ENCODE measurements at places on chromosomes 2 and 18. TPM values are rescaled to one million over a fixed set of nuclear protein-coding genes. Genes with fewer than 3 reads are reported as not detected.
A peak's percentile ranks its signal among the peaks of the same experiment; 100 is the strongest.

Gene PER2
- 13.5 TPM for total RNA-seq

Gene B3GNT7
- total RNA-seq = 0.29 TPM

Gene CYP1B1
- total RNA-seq = 53.1 TPM

Gene STEAP3
- 47.4 TPM for total RNA-seq

Gene CCBE1
- 0.06 TPM for total RNA-seq

Gene PIGN
- 9.5 TPM for total RNA-seq

Gene MREG
- total RNA-seq = 0.25 TPM

- peaks cover 14% of the 10 kb centered on the region for H3K4me1 ChIP-seq
- H3K27me3 ChIP-seq = no peaks in the 10 kb centered on the region
- no peaks in the 10 kb centered on the region for H3K36me3 ChIP-seq
- DNase-seq = no peak
- H3K27ac ChIP-seq = no peak overlapping the region
- no peak overlapping the region for H3K4me3 ChIP-seq
Observed at GRCh38 chr18:8562070-8562469, 47.2 kb upstream of the RAB12 start.

DNA sequence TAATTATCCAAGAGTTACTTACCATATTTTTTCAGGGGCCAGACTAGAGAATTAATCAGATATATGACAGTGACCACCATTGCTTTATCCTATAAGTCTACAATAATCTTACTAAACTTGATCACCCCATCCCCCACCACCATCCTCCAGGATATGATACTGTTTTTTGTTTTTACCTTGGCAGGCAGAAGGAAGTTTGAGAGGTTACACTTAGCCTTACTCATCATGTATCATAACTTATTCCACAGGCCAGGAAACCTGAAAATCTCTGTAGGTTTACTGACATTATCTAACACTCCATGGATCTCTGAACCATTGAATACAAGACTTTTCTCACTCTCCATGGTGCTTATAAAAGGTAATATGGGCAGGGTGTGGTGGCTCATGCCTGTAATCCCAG is 602.7 kb downstream of the KCNJ3 start:
- no peak overlapping the region for H3K27ac ChIP-seq
- H3K27me3 ChIP-seq = no peaks in the 10 kb centered on the region
- DNase-seq = no peak
- no peaks in the 10 kb centered on the region for H3K36me3 ChIP-seq
- no peaks in the 10 kb centered on the region for H3K4me1 ChIP-seq

DNA sequence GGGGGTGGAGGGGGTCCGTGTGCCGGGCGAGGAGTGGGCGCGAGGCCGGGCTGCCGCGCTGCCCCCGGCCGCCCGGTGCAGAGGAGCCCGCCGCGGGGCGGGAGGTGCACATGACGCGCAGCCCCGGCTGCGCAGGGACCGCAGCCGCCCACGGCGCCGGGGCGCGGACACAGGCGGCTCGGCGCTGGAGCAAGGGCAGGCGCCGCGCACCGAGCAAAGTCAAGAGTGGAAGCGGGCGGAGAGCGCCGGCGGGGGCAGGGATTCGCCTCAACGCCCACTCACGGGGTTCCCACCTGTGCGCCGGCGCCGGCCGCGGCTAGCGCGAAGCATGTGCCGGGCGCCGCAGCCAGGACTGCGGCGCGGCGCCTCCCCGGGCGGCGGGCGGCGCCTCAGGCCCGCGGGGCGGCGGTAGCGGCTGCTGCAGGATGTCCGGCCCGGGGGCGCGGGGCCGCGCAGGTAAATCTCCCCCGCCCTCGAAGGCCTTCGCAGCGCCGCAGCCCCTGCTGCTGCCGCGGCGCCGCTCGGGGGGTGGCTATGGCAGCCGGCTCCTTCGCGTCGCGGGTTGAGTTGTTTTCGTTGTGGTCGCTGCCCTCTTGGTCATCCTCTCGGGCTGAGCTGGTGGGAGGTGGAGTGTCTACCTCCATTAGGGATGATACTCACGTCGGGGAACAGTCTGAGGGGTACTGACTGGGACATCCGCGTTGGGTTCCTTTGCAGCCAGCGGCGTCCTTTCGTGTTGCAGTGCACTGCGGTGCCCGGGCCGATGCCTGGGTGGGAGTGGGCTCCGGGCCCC is 216.3 kb upstream of the DTNA start:
- H3K4me1 ChIP-seq = peaks cover 23% of the 10 kb centered on the region
- no peaks in the 10 kb centered on the region for H3K27me3 ChIP-seq
- peak overlapping the region; percentile 92 for H3K27ac ChIP-seq
- H3K4me3 ChIP-seq = peak overlapping the region; percentile 85

DNA sequence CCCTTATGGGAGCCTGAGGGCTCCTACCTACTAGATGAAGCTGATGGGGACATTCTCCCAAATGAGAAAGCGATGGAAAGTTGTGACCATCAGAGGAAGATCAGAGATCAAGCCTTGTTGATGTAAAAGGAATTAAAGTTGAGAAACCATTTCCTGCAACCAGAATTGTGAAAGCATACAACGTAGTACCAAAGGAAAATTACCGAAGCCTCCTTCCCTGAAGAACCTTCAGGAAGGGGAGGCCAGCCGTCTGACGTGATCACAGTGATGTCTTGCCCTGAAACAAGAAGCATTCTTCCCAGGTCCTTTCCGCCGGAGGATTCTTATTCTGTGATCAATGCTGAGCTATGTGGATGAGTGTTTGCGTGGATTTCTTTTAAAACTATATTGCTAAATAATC is 211.6 kb upstream of the TNP1 start:
- DNase-seq = no peak
- H3K4me1 ChIP-seq = peaks cover 15% of the 10 kb centered on the region
- H3K36me3 ChIP-seq = no peaks in the 10 kb centered on the region
- H3K27me3 ChIP-seq = no peaks in the 10 kb centered on the region
- no peak overlapping the region for H3K27ac ChIP-seq

- no peak overlapping the region for H3K4me3 ChIP-seq
- no peak overlapping the region for H3K27ac ChIP-seq
- H3K27me3 ChIP-seq = no peaks in the 10 kb centered on the region
- no peak for DNase-seq
- peaks cover 9% of the 10 kb centered on the region for H3K4me1 ChIP-seq
Observed at GRCh38 chr2:23698116-23698693, 228.7 kb downstream of the ATAD2B start.

GRCh38 chr2:102663381-102663780 is 44.0 kb downstream of the SLC9A2 start:
- no peaks in the 10 kb centered on the region for H3K36me3 ChIP-seq
- no peaks in the 10 kb centered on the region for H3K27me3 ChIP-seq
- no peak for DNase-seq
- peak overlapping the region; percentile 51 for H3K27ac ChIP-seq
- no peak overlapping the region for H3K4me3 ChIP-seq

GRCh38 chr2:130825231-130825965 is 11.3 kb upstream of the ARHGEF4 start:
- H3K4me3 ChIP-seq = no peak overlapping the region
- H3K27ac ChIP-seq = no peak overlapping the region
- H3K36me3 ChIP-seq = no peaks in the 10 kb centered on the region
- DNase-seq = no peak

DNA sequence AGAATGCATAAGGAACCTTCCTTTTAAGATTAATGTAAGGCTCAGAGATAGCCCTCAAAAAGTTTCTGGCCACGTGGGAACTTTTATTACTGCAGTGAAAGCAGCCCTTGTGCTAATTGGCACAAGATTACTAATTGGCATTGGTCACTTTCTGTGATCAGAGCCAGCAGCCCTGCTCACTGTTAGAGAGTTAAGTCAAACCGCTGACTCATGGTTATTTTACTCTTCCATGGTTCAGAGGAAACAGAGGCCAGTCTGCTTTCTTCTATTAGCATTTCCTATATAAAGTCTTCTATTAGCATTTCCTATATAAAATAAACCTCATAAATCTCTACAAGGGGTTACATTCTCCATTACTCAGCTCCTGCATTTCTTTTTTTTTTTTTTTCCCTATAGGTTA is 1.5 kb upstream of the SLC35G4 start:
- H3K27me3 ChIP-seq = no peaks in the 10 kb centered on the region
- no peaks in the 10 kb centered on the region for H3K36me3 ChIP-seq
- H3K4me3 ChIP-seq = no peak overlapping the region
- H3K27ac ChIP-seq = no peak overlapping the region

DNA sequence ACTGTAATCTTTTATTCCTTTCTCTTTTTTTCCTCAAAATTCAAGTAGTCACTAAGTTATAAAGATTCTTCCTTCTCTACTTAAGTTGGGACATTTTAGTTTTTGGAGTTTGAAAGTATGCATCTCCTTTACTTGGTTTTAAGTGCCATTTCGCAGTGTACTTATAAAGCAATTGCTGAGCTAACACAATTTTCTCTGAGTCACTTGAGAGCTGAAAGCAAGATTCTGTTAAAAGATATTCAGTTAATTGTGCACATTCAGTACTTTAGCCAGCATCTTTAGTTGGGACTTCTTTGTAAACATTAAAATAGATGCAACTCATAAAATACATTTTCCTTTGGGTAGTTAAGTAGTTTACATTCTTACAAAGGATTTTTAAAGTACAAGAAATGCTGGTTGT is 136.0 kb downstream of the GFPT1 start:
- no peaks in the 10 kb centered on the region for H3K36me3 ChIP-seq
- no peak overlapping the region for H3K4me3 ChIP-seq
- H3K27ac ChIP-seq = no peak overlapping the region
- H3K27me3 ChIP-seq = no peaks in the 10 kb centered on the region
- peaks cover 6% of the 10 kb centered on the region for H3K4me1 ChIP-seq

DNA sequence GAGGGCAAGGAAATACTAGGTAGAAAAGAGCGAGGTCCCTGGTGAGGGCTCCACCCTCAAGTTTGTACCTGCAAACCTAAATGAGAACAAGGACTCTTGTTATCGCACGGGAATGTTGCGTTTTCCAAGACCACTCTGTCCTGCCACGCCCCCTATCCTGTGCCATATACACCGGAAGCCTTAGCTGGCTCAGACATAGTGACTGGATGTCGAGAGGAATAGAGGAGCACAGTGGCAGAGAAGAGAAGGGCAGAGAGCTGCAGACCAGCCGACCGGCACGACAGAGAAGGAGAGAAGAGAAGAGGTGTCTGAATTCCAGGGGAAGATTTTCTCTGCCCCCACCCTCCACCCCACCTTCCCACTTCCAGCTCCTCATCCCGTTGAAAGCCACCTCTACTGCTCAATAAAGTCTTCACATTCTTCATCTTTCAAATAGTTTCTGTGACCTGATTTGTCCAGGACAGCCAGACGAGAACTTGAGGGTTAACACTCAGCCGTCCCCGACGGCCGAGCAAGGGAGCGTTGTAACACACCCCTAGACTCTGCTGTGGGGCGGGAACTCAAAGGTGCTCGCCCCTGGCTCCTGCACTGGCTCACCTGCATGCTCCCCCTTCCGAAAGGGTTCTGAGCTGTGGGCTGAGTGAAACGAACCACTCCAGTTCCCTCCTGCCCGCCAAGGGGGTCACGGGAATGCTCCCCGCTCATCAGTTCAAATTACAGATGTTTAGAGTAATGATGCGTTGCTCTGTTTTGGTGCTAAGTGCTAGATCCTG is 24.9 kb upstream of the COL3A1 start:
- no peak overlapping the region for H3K4me3 ChIP-seq
- no peak overlapping the region for H3K27ac ChIP-seq
- DNase-seq = no peak
- no peaks in the 10 kb centered on the region for H3K27me3 ChIP-seq

DNA sequence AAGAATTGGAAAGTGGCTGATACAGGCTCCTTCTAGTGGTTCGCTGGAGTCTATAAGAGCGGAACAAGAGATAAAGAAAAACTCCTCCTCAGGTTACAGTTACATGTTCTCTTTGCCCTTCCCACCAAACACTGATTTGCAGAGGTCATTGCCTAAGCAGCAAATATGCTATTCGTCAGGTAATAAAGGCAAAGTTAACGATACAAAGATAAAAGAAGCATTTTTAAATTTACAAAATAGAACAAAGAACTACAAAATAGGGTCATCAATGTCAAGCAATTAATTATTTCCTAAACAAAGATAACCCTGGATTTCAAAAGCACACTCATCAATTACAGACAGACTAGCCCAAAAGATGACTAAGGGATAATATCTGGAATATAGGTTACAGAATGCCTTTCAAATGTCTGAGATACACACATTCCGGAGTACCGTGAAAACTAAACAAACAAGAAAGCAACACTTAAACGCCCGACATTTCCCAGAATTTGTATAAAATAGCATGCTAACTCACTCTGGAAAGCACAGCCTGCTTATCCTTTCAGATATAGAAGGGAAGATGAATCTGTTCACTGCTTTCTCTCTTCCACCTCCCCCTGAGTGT is 186.4 kb downstream of the MREG start:
- no peaks in the 10 kb centered on the region for H3K36me3 ChIP-seq
- no peak overlapping the region for H3K27ac ChIP-seq
- no peak for DNase-seq
- no peaks in the 10 kb centered on the region for H3K27me3 ChIP-seq

DNA sequence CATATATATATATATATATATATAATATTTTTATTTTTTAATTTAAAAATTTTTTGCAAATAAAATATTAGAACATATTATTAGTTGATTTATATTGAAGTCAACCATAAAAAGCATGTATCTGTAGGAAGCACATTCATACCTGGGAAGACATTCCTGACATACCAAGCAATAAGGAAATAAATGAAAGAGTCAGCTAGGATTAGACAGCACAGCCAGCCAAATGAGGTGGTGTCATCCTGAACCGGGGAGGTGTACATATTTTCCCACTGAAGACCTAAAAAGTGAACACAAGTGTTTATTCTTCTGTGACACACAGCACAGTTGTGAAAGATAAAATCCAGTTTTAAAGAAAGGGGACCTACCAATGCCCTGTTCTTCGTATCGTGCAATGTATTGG is 149.2 kb downstream of the ABCA12 start:
- DNase-seq = no peak
- H3K4me1 ChIP-seq = no peaks in the 10 kb centered on the region
- H3K27ac ChIP-seq = no peak overlapping the region
- H3K27me3 ChIP-seq = no peaks in the 10 kb centered on the region
- H3K4me3 ChIP-seq = no peak overlapping the region

- no peaks in the 10 kb centered on the region for H3K27me3 ChIP-seq
- H3K4me1 ChIP-seq = no peaks in the 10 kb centered on the region
- H3K4me3 ChIP-seq = no peak overlapping the region
- no peaks in the 10 kb centered on the region for H3K36me3 ChIP-seq
Observed at GRCh38 chr2:2926009-2926857, 451.4 kb downstream of the EIPR1 start.

DNA sequence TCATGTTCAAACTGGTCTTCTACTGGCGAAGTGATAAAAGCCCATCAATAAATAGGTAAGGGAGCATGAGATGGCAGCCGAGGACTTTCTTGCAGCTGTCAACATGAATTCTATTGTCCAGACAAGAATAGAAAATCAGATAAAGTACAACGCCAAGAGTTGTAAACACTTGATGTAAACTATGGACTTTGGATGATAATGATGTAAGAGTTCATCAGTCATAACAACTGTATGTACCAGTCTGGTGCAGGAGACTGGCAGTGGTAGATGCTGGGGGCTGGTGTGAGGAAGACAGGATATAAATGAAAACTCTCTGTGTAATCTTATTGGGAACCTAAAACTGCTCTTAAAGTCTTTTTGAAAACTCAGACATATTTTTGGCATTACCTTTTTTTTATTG is 155.9 kb upstream of the RASGRP3 start:
- no peaks in the 10 kb centered on the region for H3K27me3 ChIP-seq
- H3K27ac ChIP-seq = no peak overlapping the region
- H3K4me3 ChIP-seq = no peak overlapping the region
- H3K36me3 ChIP-seq = no peaks in the 10 kb centered on the region

Data from psoas muscle (tissue), 8 donors.